Activated T-cell treated with anti-CD3 and anti-CD28 coated beads for 48 hours (primary cell): ENCODE measurements at places on chromosomes 5 and 9.

- DNase-seq = no peak
Measured at GRCh38 chr9:114117614-114117995, 18.5 kb upstream of the KIF12 start.

GRCh38 chr9:131068076-131068816 lies 28.1 kb upstream of the AIF1L start:
- DNase-seq = no peak

DNA sequence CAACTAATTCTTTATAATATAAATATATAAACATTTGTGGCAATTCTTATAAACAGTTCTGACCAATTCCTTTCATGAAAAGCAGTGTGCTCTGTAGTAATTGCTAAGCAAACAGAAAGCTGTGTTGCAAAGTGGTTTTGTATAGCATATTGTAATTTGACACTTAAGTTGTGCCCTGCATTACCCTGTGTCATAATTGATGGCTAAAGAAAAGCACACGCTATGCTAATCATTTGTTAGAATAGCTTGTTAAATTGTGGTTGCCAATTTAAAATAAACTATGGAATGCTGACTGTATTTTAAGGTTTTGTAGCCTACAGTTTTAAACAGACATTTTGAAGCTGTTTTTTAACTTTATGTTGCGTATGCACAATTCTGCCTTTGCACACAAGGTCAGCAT lies 140.0 kb downstream of the PBX3 start:
- DNase-seq = no peak

DNA sequence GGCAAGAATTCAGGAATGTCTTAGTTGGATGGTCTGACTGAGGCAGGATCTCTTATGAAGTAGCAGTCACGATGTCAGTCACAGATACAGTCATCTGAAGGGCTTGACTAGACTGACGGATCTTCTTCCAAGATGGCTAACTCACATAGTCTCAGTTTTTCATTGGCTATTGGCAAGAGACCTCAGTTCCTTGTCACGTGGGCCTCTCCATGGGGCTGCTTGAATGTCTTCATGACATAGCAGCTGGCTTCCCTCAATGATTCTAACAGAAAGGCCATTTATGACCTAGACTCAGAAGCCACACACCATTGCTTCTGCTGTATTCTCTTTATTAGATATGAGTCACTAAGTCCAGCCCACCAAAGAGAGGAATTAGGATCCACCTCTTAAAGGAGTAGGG lies 4.7 kb downstream of the APC start:
- DNase-seq = no peak

GRCh38 chr9:117815948-117816347 lies 111.7 kb downstream of the TLR4 start:
- no peak for DNase-seq

- no peak for DNase-seq
Measured at GRCh38 chr5:139138109-139138508, 60.1 kb downstream of the SIL1 start.

GRCh38 chr5:130111746-130112145 lies 207.5 kb downstream of the CHSY3 start:
- DNase-seq = no peak

GRCh38 chr5:57662991-57663390 lies 180.4 kb upstream of the ACTBL2 start:
- no peak for DNase-seq

GRCh38 chr5:33614039-33614438 lies 173.3 kb downstream of the TARS1 start:
- DNase-seq = no peak

DNA sequence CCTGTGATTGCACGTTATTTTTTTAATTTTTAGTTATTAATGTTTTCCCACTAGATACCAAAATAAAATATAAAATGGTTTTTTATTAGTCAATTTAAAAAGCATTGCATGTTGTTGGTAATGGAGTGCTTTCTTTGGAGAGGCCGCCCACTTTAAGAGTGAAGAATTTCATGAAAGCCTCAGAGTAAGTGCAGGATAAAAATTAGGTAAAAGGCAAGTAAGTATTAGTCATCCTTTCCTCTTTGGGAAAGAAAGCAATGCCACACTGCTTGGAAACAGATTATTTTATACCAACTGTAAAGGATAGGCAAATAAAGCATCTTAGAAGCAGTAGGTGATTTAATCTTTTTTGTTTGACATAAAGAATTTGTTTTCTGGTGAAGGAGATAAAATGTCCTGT lies 62.9 kb downstream of the HSD17B4 start:
- no peak for DNase-seq
